Astrocyte of the spinal cord (primary cell): ENCODE measurements at places on chromosomes 2 and 18.

- peak; percentile 1 for DNase-seq
These were observed 183.0 kb upstream of the CYP26B1 start for GRCh38 chr2:72330652-72331051.

GRCh38 chr18:56286775-56287325 lies 351.5 kb downstream of the TXNL1 start:
- DNase-seq, result peak; percentile 45

DNA sequence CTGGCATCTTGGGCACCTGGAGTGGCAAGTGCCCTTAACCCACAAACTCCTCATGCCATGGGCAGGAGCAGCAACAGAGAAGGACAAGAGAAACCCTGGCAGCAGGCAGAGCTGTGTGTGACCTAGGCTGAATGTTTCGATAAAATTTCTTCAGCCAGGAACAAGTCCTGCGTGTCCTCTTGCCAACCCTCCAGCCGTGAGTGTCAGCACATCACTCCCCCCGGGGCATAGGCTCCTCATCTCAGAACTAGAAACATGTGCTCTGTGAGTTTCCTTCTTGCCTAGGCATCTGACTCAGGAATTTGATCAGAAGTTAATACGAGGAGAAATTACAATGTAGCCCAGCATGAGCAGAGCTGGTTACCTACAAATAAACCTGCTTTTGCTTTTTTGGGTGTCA lies 2.2 kb downstream of the ABCG8 start:
- DNase-seq, result no peak

- peak; percentile 83 for DNase-seq
These were observed 49.9 kb upstream of the RTN4 start for GRCh38 chr2:55099878-55100820.

DNA sequence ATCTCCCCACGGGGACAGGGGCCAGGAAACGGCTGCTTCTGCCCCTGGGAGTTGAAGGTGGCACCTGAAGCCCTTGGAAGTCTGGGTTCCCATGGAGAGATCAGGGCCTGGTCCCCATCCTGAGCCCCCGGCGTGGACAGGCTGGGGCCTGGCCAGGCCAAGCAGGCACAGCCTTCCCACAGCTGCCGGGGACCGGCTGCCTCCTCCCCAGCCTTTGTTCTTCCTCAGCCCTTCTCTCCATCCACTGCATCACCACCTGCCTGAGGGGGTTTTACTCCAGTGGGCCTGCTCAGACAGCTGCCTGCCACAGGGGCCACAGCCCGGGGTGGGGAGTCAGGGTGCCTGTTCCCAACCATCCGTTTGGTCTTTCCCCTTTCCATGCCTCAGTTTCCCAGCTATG lies 187.7 kb downstream of the INHBB start:
- no peak for DNase-seq

- no peak for DNase-seq
These were observed 184.4 kb downstream of the LTBP1 start for GRCh38 chr2:33131111-33131510.

DNA sequence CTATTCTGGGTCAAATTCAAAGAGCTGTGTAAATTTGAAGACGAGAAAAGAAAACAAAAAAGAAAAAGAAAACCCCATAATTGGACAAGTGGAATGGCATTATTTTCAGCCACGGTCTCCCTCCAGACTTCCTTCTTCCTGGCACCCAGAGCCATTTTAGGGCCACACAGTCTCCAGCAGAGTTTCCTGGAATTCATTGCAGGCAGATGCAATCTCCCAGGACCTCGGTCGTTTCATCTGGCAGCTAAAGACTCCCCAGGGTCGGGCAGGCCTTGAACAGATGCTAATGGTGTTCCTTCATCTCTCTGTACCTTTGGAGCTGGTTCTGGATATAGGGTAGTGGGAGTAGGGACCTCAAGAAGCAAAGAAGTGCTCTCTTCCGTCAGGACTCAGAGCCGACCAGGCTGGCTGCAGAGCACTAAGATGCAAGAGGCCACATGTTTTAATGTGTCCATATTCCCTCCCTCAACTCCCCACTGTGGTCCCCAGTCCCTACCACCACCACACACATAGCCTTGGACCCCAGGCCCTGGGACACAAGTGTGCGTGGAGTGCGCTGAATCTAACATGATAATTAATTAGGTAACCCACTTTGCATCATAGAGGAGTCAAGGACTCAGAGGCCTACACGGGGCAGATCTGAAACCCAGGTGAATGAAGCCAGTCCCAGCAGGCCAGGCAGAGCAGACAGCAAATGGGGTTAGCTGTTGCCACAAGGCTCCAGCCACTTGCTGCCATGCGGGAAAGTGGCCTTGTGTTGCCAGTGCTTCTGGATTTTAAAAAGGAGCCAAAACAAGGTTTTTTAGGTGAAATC lies 109.3 kb upstream of the ATL2 start:
- DNase-seq, result no peak

DNA sequence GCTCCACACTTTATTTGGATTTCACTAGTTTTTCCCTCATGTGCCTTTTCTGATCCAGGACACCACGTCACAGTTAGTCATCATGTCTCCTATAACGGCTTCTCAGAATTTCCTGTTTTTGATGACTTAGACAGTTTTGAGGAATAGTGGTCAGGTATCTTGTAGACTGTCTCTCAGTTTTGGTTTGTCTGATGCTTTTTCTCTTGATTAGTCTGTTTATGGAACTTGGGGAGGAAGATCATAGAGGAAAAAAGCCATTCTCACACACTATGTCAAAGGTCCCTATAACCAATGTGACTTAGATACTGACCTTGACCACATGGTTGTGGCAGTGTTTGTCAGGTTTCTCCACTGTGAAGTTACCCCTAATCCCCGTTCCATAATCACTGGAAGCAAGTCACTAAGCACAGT lies 89.0 kb downstream of the RAPH1 start:
- peak; percentile 79 for DNase-seq

- peak; percentile 78 for DNase-seq
These were observed 259.6 kb downstream of the SS18 start for GRCh38 chr18:25830787-25831186.

DNA sequence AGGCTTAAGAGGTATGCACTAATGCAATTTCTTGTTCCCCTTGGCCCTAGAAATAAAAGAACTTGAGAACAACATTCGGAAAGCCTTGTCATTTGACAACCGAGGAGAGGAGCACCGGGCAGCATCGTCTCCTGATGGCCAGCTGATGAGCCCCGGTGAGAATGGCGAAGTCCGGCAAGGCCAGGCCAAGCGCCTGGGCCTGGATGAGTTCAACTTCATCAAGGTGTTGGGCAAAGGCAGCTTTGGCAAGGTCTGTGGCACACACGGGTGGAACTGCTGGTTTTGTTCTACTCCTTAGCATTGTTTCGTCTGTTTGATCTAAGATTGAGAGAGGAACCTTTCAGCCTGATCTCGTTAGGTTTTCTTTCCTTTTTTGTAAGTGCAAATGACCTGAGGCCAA lies 289.8 kb upstream of the EPAS1 start:
- DNase-seq, result no peak

DNA sequence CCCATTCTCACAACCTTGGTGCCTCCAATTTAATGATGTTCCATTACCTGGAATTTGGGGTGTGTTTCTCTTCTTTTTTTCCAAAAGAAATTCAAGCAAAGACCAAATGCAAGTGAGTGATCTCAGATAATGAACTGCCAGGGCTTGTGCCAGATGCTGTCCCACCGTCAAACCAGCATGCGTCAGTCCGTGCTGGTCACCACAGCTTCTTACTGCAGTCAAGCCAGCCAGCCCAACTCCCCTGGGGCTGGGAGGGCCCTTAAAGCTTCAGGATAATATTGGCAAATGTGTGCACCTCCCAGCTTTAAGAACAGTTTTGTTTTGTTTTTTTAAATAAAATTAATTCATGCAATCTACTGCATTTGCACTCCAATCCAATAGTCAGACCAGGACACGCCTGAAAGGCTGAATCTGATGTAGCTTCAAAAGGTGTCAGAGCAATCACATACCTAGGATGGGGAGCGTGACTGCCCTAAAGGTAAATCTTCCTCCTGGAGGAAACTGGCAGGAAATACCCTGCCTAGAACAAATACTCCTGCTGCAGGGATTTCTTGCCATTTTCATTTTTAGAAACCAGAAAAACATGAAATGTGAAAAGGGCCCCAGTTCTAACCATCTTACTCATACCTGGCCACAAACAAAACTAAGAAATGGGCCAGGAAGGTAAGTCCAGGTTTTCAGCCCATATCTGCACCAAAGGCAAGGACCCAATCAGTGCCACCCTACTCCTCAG lies 26.8 kb upstream of the SP3 start:
- peak; percentile 33 for DNase-seq

DNA sequence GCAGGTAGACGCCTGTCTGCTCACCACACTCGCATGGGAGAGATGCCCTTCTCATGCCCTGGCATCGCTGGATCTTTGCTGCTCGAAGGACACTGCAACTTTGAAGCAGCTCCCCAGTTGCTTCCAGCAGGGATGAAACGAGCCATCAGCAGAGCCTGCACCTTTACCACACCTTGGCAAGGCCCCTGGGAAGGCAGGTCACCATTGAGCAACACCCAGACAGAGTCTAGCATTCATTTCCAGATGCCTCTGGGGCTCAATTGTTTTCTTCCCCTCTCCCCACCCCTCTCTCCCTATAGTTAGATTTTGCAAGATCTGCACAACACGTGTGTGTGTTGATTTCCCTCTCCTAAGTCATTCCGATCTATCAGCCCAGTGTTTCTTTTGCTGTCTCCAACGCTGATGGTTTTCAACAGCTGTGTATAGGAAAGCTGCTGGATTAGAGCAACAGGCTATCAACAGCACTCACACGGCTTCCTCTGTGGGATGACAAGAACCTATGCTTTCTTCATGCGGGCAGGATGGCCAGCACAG lies 25.6 kb upstream of the INHBB start:
- DNase-seq, result no peak

DNA sequence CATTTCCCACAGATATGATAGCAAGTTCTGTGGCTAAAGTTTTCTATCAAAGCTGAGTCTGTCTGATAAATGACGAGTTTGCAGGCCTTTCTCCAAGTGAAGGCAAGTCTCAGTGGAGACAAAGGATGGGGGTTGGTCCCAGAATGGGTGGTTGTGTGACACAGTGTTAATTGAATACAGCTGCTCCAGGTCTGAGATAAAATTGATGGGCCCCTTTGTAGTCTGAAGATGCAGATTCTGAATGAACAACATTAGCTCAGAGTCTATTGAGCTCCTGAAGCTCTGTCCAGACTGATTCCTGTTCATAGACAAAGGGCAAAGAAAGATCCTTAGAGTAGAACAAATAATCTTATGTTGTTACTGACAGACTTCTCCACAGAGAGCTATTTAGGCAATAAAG lies 296.9 kb upstream of the CYRIA start:
- DNase-seq, result no peak

- no peak for DNase-seq
These were observed 58.7 kb downstream of the GNAL start for GRCh38 chr18:11747731-11748130.

DNA sequence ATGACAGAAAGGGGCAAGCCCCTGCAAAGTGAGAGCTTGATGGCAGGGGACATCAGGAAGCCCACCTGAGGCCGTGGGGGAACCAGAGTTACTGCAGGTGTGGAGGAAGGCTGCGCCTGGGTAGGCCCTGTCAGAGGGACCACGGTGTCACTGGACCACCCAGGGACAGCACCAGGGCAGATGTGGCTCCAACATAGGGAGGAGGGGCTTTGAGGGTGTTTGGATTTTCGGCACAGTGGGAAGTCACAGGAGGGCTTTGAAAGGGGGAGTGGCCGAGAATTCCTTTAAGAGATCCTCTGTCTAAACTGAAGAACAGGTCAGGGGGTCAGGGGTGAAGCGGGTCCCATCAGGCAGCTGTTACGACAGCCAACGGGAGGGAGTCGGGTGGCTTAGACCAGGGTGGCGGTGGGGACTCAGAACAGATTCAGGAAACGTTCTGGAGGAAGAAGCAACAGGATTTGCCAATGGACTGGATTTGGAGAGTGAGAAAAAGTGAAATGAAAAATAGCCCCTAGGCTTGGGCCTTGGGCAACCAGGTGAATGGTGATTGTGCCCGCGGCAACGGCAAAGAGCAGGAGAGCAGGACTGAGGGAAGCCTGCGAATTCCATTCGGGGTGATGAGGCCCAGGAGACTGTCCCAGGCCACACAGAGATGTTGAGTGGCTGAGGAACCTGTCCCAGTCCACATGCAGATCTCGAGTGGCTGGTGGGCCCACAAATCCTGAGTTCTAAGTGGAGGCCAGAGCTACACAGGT lies 166.1 kb downstream of the LAMA1 start:
- no peak for DNase-seq

DNA sequence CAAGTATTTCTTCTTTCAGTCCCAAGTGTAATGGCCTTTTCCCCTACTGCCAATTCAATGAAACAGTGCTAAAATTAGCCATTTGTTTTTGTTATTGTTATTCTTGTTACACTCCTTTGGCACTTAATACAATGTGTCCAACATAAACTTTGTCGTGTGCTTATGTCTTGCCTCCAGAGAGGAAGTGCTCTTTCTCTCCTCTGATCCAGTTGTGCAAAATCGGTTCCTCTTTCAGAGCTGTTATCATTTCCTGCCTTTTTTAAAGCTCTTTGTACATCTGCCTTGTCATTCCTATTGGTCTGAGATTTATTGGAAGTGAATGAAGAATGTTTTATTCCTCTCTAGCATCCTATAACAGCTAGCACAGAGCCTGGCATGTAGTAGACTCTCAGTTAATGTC lies 623.2 kb upstream of the ID2 start:
- DNase-seq, result no peak

DNA sequence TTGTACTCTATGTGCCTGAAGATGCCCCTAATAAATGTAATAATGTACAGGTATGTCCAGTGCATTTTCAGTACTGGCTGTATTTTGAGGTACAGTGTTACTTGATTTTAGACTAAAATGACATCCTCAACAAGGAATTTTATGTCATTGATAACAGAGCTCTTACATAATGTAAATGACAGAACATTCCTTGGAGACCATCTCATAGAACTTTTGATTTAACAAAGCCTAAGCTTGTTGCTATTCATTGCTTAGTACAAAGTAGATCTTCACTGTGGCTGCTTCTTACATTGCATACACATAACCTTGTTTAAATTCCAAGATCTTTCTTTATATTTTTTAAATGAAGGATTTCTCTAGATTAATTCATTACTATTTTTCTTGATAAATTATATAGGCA lies 24.1 kb downstream of the DYNC1I2 start:
- DNase-seq, result peak; percentile 24

DNA sequence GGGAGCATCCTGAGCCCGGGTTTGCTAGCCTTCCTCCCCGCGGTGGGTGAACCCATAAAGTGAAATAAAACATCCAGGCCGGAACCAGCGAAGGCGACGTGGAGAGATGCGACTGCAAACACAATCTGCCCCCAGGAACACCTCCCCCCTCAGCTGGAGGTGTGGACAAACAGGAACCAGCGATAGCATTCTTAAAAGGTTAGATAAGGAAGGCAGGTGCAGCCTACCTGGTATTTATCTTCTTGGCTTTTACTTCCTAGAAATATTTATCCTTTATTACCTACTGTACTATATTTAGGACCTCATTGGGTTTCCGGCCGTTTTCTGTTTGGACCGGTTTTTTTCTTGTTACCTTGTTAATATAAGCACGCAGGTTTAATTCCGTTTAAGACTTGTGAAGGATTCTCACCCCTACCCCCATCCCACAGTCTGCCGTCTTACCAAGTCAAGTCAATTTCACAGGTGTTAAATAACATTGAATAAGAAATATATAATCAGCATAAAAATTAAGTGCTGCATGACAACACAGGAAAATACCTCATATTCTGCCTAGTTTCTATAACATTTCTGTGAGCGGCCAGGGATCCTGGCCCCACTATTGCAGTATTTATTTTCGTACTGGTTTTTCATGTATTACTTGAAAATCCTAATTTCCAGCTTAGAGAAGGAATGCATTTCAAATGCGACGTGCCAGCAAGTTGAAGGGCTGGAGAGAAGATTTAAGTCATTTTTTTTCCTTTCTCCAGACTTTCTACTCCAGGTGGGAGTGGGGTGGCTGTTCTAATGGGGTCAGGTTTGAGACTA lies 224.0 kb upstream of the ID2 start:
- DNase-seq, result no peak
